Stimulated activated CD8-positive, alpha-beta memory T cell treated with anti-CD3 and anti-CD28 coated beads, Interleukin-4, amount 100 ng/mL, for 1 hour (primary cell): ENCODE measurements at places on chromosomes 1 and 21.

GRCh38 chr1:36913484-36914060, 120.7 kb downstream of the GRIK3 start:
- DNase-seq, result no peak

GRCh38 chr1:176460544-176461336, 2.2 kb upstream of the PAPPA2 start:
- no peak for DNase-seq

- DNase-seq, result no peak
Measured at GRCh38 chr21:43904331-43904781, 39.3 kb downstream of the AGPAT3 start.

DNA sequence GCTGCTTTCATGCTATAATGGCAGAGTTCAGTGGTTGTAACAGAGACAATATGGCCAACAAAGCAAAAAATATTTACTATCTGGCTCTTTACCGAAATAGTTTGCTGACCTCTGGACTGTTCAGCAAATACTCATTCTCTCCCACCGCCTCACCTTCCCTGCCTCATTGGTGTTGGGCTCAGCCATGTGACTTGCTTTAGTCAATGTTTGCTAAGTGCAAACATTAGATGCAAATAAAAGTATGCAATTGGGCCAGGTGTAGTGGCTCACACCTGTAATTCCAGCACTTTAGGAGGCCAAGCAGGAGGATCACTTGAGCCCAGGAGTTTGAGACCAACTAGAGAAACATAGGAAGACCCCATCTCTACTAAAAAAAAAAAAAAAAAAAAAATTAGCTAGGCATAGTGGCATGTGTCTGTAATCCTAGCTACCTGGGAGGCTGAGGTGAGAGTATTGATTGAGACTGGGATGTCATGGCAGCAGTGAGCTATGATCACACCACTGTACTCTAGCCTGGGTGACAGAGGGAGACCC, 55.1 kb downstream of the RPL5 start:
- DNase-seq, result no peak

DNA sequence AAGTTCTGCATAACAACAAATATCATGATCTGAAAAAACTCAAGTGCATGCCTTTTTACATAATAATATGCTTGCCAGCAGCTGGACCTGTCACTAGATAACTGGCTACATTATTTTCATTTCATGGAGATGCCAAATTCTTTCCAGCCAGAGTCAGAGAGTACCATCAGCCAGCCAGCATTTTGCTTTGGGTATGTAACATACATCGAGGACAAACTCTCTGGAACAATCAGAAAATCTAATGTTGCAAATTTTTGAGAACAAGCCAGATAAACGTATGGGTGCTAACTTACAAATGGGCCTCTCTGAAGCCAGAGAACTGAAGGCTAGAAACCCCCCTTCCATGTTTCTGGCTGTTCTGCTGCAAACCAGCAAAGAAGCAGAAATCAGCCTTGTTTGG, 76.3 kb upstream of the BACE2 start:
- DNase-seq, result no peak

GRCh38 chr1:9718006-9718680, 66.6 kb downstream of the PIK3CD start:
- no peak for DNase-seq

- no peak for DNase-seq
Measured at GRCh38 chr1:67166196-67166595, at the start of gene IL23R. TSS of gene IL23R (plus strand) at chr1:67166454. CDS start at chr1:67168121, 1,667 bp downstream.

DNA sequence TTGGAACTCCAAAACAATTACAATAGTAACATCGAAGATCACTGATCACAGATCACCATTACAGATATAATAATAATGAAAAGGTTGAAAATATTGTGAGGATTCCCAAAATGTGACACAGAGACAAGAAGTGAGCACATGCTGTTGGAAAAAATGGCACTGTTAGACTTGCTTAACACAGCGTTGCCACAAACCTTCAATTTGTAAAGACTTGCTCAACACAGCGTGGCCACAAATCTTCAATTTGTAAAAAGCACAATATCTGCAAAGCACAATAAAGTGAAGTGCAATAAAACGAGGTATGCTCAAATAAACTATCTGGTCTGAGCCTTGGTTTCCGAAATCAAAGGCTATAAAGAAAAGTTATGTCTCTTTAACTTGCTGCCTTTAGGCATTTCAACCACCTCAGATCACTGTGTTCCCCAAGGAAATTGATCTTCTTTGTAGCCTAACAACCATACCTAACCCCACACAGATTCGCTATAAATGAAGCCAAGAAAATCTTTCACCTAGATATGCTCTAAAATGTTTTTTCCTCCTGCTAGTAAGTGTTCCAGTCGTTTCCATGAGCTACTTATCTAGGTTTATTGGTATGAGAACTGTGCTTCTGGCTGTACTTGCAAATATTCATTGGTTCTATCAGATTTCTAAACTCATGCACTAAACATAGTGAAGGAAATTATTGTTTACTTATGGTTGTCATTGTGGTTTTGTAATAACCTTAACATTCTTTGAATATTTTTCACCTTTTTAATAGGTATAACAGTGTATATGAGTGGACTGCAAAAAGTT, 13.1 kb upstream of the LPGAT1 start:
- DNase-seq, result no peak

DNA sequence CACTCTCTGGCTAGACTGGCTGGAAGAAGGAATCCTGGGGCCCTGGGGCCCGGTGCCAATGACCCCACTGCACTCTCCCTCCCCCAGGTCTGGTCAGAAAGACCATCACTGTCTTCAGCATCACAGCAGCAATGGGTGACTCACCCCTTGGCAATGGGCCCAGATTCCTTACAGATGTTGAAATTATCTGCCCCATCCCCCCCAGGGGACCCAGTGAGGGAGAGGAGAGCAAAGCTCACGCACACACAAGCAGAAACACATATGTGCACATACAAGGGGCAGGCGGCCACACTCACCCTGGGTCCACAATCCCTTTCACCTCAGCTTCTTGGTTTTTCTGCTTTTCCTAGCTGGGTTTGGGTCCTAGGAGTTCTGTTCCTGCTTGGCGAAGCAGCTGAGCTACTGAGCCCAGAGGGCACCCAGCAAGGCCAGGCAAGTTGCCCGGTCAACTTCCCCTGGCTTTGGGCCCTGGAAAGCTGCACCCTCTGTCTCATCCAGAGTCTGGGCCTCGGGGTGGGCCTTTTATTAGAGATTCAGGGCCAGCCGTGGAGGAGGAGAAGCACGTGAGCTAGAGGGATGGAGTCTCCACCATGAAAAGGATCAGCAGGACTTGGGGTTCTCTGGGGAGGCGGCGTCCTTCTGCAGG, 2.6 kb downstream of the COL16A1 start:
- DNase-seq, result no peak

GRCh38 chr1:89929467-89930063, 65.3 kb upstream of the ZNF326 start:
- no peak for DNase-seq

GRCh38 chr1:204134103-204134502, 17.7 kb downstream of the ETNK2 start:
- no peak for DNase-seq

DNA sequence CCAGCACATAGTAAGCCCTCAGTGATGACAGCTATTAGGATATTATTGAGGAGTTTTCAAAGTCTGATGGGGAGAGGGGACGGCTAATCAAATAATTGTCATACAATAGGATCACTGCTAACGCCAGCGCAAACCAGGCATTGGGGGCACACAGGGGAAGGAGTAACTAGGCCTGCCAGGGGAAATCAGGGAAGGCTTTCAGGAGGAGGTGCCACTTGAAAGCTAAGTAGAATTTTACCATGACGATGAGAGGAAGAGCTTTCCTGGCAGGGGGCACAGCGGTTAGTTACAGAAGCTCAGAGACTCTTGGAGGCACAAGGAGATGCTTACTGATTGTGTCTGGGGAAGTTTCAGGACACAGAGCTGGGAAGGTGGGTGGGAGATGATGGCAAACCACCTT, 47.2 kb upstream of the LAPTM5 start:
- DNase-seq, result no peak

DNA sequence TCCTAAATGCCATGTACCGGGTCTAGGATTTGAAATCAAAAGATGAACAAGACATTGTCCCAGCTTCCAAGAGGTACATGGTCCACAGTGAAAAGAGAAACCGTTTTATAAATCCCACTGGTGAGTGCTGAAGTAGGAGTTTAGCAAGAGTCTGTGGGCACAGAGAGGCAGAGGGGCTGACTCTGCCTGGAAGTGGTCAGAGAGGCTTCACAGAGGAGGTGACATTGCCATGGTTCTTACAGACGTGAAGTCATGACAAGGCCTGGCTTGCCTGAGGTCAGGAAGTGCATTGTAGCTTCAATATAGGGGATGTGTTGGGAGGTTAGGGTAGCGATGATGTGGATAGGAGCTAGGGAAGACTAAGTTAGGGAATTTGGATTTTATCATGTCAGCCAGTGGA, 28.4 kb downstream of the MAPKAPK2 start:
- DNase-seq, result no peak

- no peak for DNase-seq
Measured at GRCh38 chr1:102842606-102843005, 265.7 kb downstream of the COL11A1 start.

- DNase-seq, result no peak
Measured at GRCh38 chr1:227798078-227798802, 17.2 kb upstream of the PRSS38 start.

- DNase-seq, result no peak
Measured at GRCh38 chr1:53643041-53643880, 95.7 kb downstream of the GLIS1 start.

GRCh38 chr1:239242404-239242803, 144.0 kb upstream of the CHRM3 start:
- DNase-seq, result no peak

DNA sequence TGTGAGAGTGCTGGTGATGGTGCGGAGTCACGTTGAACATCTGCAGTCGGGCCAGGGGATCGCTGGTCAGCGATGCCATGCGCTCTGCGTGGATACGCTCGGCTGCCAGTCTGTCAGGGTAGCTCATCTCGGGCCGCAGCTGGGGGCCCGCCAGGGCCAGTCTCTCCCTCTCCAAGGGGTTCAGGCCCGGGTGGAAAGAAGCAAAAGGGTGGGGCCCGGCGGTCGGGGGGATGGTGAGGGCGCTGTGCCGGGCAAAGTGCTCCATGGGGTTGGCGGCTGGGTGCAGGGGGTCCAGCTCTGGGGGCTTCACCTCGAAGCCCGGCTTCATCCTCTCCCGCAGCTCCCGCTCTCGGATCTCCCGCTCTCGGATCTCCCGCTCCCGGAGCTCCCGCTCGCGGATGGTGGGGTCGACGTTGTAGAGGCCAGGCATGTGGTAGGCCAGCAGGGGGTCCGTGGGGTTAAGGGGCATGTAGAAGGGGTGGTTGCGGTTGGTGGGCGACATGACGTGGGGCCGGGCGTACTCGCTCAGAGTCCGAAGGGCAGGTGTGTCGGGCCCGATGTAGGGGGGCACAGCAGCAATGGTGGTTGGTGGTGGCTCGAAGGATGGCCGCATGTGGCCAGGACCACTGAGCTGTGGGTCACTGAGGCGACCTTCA, 40.5 kb downstream of the SLC45A1 start:
- no peak for DNase-seq

DNA sequence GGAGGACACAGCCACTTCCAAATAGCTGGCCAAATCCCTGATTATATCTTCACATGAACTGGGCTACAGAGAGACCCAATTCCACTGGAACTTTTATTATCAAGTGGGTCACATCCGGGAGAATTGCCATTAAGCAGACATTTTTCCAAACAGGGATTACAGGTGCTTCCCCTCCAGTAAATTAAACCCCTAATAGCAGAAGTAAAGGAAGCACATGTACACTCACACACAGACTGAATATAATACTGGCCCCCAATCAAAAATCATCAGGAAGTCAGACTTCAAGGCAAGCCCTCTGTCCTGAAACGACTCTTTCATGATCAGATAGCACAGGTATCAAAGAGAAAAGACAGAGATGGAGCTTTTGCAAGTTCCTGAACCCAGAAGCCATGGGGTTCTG, 118.6 kb upstream of the PPP2R5A start:
- DNase-seq, result no peak

GRCh38 chr1:197994907-197995407, 77.8 kb downstream of the LHX9 start:
- no peak for DNase-seq

- DNase-seq, result no peak
Measured at GRCh38 chr1:173903827-173904531, 13.1 kb downstream of the SERPINC1 start.

DNA sequence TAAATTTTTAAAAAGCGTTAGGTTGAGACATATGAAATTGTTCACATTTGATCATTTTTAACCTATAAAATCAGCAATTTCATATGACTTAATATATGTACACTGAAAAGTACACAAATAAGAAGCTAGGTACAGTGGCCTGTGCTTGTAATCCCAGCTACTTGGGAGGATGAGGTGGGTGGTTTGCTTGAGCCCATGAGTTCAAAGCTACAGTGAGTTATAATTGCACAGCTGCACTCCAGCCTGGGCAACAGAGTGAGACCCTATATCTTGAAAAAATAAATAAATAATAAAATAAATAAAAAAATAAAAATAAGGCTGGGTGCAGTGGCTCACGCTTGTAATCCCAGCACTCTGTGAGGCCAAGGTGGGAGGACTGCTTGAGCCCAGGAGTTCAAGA, 5.2 kb upstream of the EPB41 start:
- DNase-seq, result no peak

- DNase-seq, result no peak
Measured at GRCh38 chr1:207807690-207808321, 56.0 kb downstream of the CD46 start.

DNA sequence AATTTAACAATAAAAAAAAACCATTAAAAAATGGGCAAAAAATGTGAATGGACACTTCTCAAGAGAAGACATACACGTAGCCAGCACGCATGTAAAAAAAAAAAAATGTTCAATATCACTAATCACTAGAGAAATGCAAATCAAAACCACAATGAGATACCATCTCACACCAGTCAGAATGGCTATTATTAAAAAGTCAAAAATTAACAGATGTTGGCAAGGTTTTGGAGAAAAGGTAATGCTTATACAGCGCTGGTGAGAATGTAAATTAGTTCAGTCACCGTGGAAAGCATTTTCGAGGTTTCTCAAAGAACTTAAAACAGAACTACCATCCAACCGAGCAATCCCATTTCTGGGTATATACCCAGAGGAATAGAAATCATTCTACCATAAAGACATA, 1091.5 kb upstream of the B3GALT2 start:
- no peak for DNase-seq

GRCh38 chr21:46650476-46651098, 15.1 kb downstream of the PRMT2 start:
- DNase-seq, result no peak

DNA sequence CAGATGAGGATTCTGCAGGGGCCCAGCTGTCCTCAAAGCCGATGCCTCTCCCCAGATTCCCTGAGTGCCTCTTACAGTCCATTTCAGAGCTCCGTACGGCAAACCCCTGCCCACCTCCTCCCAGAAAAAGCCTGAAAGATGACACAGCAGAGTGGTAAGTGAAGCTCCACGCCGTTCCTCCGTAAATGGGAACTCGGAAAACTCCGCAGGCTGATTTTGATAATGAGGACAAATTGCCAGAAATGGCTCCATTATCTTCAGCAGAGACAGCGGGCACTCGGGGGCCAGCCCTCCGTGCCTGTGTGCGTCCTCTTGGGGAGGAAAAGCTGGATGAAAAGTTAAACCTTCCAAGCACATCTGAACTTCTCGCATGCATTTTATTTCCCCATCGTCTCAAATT, 81.1 kb downstream of the NPHP4 start:
- DNase-seq, result no peak

GRCh38 chr1:60228041-60228491, 154.5 kb upstream of the C1orf87 start:
- DNase-seq, result no peak

GRCh38 chr1:101463195-101463594, 226.4 kb downstream of the S1PR1 start:
- DNase-seq, result no peak
